ENCODE measurements at places on chromosomes 5 and 9.

- DNase-seq: no peak
These were observed 118.0 kb downstream of the ESM1 start for GRCh38 chr5:54867310-54867944.

GRCh38 chr5:93120051-93120450, 461.0 kb downstream of the NR2F1-AS1 start:
- DNase-seq: no peak

GRCh38 chr9:99076483-99077171, 28.3 kb upstream of the TGFBR1 start:
- peak; percentile 44 for DNase-seq

DNA sequence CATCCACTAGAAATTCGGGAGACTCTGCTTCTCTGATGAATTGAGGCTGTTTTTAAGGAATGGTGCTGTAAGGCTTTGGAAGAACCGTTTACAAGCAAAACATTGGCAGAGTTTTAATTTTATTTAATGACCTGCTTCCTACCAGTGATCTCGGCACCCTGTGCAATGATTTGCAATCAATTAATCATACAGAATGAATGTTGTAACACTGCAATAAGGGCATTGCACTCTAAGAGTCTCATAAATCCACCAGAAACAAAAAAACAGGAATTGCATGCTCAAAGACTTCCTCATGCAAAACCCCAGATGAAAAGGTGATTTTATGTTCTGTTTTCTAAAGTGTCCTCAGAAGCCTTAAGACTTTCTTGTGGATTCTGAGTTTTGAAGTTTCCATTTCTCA, 295.7 kb downstream of the ARHGEF28 start:
- no peak for DNase-seq

- DNase-seq: no peak
These were observed 57.6 kb downstream of the NR3C1 start for GRCh38 chr5:143345671-143346440.

DNA sequence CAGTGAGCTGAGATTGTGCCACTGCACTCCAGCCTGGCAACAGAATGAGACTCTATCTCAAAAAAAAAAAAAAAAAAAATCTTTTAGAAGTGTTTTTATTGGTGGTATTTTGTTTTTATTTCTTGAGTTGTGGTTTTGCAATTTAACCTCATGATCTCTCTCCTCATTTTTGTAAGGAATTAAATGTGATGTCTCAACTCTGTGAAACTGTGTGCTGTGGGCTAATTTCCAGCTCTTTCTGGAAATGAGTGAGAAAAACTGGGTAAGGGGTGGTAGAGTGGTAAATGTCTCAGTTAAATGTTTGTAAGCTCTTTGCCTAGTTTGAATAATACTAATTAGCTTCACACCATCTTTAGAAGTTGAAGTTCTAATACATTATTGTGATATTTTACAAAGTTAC, 29.0 kb downstream of the ACO1 start:
- no peak for DNase-seq

- no peak for DNase-seq
These were observed 898 bp downstream of the CAMSAP1 start for GRCh38 chr9:135906291-135907005.

GRCh38 chr9:122816163-122816867, 12.1 kb downstream of the PDCL start:
- peak; percentile 41 for DNase-seq

DNA sequence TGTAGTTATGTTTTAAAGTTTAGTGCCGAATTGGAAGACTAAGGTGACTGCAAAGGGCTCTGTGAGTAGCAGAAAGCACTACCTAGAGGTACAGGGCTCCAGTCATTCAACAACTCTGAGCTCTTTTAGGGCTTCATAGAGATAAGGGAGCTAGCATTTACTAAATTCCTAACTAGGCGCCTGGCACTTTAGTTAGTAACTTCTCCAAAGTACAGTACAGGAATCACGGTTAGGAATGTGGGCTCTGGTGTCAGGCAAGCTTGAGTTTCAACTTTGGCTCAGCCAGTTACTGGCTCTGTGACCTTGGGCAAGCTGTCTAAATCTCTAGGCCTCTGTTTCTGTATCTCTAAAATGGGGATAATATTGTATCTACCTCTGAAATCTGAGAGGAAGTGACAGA, 115.3 kb downstream of the SLIT3 start:
- no peak for DNase-seq

- DNase-seq: no peak
These were observed 29.6 kb downstream of the ADRB2 start for GRCh38 chr5:148856009-148856367.

GRCh38 chr9:109002141-109002540, 11.2 kb downstream of the CTNNAL1 start:
- DNase-seq: no peak

- DNase-seq: no peak
These were observed 3.4 kb downstream of the FREM1 start for GRCh38 chr9:14906644-14907359.

GRCh38 chr9:127049581-127049980, 72.9 kb downstream of the ANGPTL2 start:
- no peak for DNase-seq

DNA sequence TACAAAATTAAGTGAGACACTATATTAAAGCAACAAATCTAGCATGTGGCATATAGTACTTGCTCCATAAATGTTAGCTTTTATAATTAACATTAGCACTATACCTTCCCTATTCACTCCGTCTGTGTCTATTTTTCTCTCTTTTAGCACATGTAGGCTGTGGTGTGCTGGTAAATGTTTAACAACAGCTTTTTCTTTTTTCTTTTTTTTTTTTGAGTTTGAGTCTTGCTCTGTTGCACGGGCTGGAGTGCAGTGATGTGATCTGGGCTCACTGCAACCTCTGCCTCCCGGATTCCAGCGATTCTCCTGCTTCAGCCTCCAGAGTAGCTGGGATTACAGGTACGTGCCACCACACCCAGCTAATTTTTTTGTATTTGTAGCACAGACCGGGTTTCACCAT, 62.1 kb downstream of the SPRY4 start:
- no peak for DNase-seq

DNA sequence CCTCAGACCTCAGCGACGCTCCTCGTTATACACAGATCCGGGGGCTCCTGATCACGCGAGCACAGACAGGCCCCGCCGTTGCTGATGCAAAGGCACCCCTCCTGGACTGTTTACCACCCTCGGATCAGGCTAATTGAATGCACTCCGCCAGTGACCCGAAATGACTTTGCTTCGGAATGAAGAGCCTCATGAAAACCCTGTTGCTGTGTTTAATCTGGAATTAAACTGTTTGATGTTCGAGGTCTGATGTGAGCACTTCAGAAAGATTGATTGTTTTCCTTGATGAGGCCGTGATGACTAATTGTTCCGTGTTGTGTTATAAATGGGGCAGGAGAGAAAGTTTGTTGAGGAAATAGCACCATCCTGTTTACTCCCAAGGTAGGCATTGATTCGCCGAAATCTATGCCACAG, 190.5 kb upstream of the PPP1R26 start:
- no peak for DNase-seq

DNA sequence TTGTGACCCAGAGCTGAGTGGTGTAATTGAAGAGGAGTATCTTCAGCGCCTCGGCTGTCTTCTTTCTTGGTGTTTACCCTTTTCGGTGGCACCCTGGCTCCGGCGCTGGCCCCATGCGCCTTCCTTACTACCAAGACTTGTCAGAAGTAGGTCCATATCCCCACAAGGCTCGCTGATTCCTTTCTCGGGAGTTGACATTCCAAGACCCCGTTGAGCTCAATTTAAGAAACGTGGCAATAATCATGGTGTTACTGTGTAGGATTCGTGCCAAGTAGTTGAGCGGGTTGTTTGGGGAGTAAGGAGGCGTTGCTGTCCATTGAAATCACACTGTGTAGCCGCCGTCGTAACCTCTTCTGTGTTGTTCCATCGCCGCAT, 795 bp downstream of the NDUFAF2 start:
- DNase-seq: no peak

DNA sequence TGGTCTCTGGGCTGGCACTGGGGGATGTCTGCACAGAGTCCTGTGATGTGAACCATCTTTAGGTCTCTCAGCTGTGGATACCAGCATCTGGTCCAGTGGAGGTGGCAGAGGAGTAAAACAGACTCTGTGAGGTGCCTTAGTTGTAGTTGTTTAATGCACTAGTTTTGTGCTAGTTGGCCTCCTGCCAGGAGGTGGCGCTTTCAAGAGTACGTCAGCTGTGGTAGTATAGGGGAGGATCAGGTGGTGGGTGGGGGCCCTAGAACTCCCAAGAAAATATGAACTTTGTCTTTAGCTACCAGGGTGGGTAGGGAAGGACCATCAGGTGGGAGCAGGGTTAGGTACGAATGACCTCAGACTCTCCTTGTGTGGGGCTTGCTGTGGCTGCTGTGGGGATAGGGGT, 197.1 kb downstream of the TMC1 start:
- no peak for DNase-seq

DNA sequence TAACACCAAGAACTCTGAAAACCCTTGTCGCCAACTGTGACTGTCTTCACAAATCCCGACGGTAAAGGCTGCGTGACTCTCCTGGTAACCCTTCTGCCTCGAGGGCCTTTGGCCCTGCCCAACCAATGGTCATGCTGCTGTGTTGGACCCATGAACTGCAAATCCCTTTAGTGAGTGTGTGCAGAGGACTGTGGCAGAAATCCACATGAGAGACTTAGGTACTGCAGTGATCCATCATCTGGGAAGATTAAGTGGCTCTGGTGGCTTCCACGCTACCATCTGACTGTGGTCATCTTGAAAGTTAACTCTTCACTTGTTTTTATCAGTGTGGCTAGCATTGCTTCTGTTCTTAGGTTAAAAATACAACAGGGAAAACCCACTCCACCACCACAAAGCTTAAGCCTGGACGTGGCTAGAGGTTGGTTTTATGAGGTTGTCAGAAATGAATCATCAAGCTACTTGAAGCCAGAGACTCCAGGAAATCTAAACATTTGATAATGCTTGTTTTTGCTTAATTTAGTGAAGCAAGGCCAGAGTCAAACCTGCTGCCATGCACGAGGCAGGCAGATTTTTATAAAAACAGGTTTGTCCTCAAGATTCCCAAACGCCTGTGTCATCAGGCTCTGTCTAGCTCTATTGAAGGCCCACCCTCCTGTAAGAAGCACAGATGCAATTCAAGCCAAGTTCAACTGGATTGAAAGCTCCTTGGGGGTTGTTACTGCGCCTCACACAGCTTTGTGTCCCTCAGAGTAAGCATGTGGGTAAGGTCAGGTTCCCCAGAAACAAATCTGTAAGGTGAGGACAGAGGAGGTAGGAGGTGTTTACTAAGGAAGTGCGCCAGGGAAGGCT, 52.7 kb upstream of the ERCC6L2 start:
- DNase-seq: no peak

- DNase-seq: no peak
These were observed 207.2 kb upstream of the DAPK1 start for GRCh38 chr9:87290241-87291052.

Data from activated effector memory CD4-positive, alpha-beta T cell treated with Interleukin-2 at 50 U/mL for 16 hours (primary cell).